Activated CD4-positive, CD25-positive, alpha-beta regulatory T cell treated with anti-CD3 and anti-CD28 coated beads, Interleukin-2, amount 50 U/mL, for 24 hours (primary cell): ENCODE measurements at places on chromosomes 4 and X.

- ATAC-seq = no peak
Observed at GRCh38 chrX:141732031-141732430, 33.5 kb upstream of the SPANXD start.

- no peak for ATAC-seq
Observed at GRCh38 chr4:173415885-173416653, 17.2 kb upstream of the SCRG1 start.

GRCh38 chr4:23504083-23504482 lies 385.8 kb downstream of the PPARGC1A start:
- no peak for ATAC-seq

DNA sequence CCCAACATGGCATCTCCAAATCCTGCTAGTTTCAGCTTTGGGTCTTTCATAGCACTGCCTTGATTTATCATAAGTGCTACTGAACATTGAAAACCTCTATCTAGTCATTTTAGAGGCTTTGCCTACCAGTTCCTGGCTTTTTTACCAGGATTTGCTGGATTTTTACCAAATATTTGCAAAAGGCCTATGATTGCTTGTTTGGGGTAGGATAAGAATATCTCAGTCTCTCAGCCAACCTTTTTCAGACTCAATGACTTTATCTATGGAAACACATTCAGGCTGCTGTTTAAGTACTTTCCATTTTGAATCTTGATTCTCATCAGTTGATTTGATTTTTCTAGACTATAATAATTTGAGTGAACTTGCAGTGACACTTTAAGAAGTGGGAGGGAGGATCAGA lies 80.1 kb downstream of the NPFFR2 start:
- ATAC-seq = no peak

- ATAC-seq = no peak
Observed at GRCh38 chrX:150044556-150044955, 106.3 kb upstream of the EOLA2 start.

GRCh38 chr4:95124906-95125504 lies 367.2 kb downstream of the BMPR1B start:
- no peak for ATAC-seq

DNA sequence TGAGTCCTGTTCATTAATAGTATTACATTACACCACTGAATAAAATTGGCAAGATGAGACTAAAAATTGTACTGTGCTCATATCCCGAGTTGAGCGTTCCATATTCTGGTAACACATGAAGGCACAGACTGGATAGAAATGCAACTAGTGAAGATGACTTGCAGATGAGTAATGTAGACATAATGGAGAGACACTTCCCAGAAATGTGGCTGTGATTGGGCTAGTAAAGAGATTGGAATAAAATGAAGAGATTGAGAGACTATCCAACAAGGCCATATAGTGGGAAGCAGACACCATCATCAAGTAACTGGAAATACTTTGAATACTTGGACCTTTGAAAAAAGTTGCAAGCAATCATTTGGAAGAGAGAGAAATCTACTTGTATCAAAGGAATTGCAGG lies 77.3 kb downstream of the DCAF8L1 start:
- no peak for ATAC-seq

GRCh38 chr4:177509226-177509745 lies 67.0 kb upstream of the AGA start:
- no peak for ATAC-seq

DNA sequence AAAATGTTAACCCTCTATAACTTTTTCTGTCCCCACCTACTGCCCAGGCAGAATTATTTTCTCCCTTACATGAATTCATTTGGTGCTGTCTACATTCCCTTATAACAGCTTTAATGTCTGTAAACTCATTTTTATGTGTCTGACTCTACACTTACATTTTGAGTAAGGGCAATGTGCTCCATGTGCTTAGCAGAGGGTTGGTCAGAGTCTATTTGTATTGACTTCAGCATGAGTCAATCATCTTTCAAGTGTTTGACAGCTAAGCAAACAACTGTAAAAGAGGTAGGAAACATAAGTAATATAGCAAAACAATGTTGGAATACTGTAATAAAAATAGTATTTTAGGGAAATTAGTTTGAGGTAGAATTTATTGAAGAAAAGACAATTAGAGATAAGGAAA lies 6.3 kb downstream of the IL15 start:
- no peak for ATAC-seq

GRCh38 chrX:65723706-65724105 lies 56.3 kb downstream of the MSN start:
- ATAC-seq = peak; percentile 93

- ATAC-seq = no peak
Observed at GRCh38 chr4:119508281-119508680, 120.3 kb downstream of the PDE5A start.

GRCh38 chrX:68365341-68365740 lies 68.0 kb downstream of the OPHN1 start:
- no peak for ATAC-seq

- ATAC-seq = no peak
Observed at GRCh38 chr4:71008196-71008595, 14.7 kb downstream of the DCK start.

GRCh38 chrX:153590961-153591956 lies 7.7 kb downstream of the CCNQ start:
- no peak for ATAC-seq

DNA sequence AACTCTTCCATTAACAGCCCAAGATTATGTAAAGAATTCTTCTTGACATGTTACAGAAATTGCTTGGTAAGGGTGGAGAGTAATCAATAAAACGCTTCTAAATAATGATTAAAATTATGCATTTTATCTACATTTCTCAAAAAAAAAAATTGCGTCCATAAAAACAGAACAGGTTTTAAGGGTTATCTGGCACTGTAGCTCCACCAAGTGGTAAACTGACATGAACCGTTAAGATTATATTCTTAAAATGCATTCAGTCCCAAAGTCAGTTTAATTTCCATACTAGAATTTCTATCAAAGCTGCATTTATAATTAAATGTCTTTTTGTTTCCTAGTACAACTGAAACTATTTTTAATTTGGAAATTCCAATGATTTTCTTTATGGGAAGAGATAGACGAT lies 214.0 kb upstream of the UGT8 start:
- no peak for ATAC-seq

- no peak for ATAC-seq
Observed at GRCh38 chr4:2606960-2607506, 70.6 kb downstream of the FAM193A start.

DNA sequence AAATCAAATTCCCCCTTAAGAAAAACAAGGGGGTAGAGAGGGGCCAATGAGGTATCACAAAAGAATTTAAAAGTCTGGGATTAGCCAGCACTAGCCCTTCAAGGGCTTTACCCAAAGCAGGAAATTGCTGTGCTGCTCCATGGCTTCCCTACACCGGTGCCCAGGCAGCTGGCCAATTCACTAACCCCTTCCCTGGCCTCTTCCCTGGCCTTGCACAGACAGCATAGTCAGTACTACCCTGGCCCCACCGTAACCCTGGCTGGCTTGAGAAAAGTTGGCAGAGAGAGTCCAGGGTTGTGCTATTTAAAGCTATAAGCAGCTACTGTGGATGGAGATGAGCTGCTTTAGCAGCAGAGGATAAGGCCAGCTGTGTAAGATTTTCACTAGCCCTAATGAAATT lies 43.1 kb downstream of the ADAMTS3 start:
- no peak for ATAC-seq

GRCh38 chr4:137124278-137124932 lies 407.9 kb downstream of the PCDH18 start:
- no peak for ATAC-seq

DNA sequence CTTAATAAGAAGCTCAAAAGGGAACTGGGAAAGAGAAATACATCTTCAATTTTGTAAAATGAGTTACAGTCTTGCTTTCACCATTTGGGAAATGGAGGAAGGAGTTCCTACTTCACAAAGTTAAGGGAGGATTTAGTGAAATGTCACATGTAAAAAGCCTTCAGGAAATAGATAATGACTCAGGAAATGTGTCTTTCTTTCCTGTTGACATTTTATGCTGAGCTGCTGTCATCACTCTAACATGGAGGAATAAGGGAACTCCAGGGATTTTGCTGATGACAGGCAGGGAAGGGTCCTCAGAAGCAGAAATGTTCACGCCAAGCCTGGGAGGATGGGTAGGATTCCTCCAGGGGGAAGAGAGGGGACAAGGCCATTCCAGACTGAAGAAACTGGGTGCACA lies 251.1 kb downstream of the USP46 start:
- no peak for ATAC-seq

DNA sequence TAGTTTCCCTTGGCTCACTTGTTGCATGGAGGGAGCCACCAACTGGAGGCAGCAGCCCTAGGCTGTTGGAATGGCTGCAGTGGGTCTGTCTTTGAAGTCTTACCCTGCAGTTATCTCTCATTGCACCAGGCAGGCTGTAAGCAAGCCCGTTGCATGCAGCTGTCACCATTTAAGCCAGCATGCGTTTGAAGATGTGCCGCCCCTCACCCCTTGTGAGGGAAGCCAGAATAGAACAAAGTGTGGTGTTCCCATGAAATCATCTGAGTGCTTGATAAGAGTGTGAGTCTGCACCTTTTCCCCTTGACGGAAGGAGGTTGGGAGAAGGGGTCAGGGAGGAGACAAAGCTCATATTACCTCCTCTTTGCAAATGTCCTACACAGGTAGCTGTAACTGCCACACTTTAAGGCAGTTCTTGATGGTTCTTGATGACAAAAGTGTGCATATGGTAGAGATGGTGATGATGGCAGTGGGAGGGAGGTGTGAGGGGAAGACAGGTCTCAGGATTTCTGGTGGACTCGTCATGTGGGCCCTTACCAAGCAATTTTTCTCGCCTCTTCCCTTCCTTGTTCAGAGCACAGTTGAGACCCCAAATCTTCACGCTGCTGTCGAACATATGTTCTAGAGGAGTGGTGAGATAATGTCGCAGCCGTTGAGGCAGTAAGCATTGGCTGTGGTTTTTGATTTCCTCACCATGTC lies 191.4 kb upstream of the LEF1 start:
- no peak for ATAC-seq

- no peak for ATAC-seq
Observed at GRCh38 chr4:183175631-183176232, 76.7 kb downstream of the WWC2 start.

GRCh38 chrX:109036624-109037023 lies 300.3 kb upstream of the IRS4 start:
- no peak for ATAC-seq

- no peak for ATAC-seq
Observed at GRCh38 chr4:95537191-95537590, 11.6 kb downstream of the UNC5C start.

- ATAC-seq = no peak
Observed at GRCh38 chrX:74133156-74133796, 170.7 kb upstream of the ZCCHC13 start.

DNA sequence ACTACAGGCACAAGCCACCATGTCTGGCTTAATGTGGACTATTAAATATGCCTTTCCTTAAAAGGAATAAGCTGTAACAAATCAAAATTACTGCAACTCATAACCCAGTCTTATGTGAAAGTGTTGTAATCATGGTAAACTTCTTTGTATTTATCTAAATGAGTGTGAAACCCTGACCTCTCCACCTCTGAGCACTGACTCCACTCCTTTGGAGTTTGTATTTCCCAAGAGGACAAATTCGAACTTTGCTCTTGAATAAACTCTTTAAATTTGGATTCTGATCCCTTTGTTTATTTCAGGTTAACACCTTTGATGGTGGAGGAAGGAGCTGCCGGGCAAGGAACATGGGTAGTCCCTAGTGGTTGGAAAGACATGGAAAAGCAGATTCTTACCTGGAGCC lies 48.3 kb upstream of the FAM9A start:
- no peak for ATAC-seq

GRCh38 chrX:19810802-19811201 lies 76.6 kb downstream of the SH3KBP1 start:
- ATAC-seq = no peak

DNA sequence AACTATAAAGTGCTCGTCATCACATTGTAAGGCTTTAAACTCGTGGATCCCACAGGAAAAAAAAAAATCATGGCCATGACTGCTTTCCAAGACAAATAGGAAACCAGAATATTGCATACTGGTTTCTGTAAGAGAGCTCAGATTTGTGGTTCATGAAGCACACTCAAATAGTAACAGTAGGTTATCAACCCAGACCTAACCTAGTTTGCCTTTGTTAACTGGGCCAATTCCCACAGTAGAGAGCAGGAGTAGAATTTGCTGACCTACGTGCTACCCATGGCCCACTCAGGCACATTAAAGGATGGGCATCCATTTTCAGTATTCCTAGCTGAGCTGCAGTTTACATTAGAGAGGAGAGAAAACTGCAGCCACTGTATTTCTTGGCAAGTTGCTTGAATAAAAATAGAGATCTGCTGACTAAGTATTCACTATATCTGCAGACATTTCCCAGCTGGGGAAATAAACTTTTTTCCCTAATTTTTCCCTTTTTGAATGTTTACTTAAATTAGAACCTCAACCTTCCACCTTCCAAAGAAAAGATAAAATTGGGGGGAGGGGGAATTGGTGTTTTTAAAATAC lies 218.5 kb downstream of the SPANXN3 start:
- no peak for ATAC-seq

DNA sequence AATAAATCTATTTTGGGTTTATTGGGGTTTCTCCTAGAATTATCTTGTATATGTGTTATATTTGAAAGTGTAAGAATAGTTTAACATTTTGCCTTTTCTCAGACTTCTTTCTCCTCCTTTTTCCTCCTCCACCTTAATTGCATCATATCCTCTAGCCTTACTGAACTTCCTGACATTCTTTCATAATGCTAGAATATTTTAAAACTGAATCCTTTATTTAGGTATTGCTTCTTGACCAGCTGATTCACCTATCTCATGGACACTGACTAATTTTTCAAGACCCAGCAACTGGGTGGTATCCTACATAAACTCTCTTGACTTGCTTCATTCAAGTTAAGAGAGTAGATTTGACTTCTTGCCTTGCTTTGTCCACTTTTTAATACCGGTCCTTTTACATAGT lies 1508.9 kb downstream of the STIM2 start:
- ATAC-seq = no peak

GRCh38 chrX:132214518-132214917 lies 4.7 kb downstream of the RAP2C start:
- ATAC-seq = peak; percentile 28

DNA sequence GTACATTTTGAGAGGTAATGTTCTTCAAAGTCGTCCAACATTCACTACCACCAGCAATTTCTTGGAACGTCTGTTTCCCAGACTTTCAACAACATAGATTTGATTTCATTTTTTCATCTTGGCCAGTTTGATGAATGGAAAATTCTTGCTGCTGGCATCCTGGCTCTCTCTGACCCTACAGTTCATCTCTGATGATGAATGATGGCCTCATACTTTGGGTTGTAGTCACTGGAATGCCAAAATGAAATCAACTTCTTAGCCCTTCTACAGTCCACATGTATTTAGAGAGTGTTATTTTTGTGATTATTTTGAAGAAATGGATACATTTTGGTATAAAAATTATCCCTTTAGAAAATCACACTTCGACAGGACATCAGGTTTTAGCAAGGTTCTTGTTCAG lies 8.8 kb downstream of the CHST7 start:
- no peak for ATAC-seq
